ENCODE measurements at places on chromosomes 4 and X.
A peak's percentile ranks its signal among the peaks of the same experiment; 100 is the strongest.

DNA sequence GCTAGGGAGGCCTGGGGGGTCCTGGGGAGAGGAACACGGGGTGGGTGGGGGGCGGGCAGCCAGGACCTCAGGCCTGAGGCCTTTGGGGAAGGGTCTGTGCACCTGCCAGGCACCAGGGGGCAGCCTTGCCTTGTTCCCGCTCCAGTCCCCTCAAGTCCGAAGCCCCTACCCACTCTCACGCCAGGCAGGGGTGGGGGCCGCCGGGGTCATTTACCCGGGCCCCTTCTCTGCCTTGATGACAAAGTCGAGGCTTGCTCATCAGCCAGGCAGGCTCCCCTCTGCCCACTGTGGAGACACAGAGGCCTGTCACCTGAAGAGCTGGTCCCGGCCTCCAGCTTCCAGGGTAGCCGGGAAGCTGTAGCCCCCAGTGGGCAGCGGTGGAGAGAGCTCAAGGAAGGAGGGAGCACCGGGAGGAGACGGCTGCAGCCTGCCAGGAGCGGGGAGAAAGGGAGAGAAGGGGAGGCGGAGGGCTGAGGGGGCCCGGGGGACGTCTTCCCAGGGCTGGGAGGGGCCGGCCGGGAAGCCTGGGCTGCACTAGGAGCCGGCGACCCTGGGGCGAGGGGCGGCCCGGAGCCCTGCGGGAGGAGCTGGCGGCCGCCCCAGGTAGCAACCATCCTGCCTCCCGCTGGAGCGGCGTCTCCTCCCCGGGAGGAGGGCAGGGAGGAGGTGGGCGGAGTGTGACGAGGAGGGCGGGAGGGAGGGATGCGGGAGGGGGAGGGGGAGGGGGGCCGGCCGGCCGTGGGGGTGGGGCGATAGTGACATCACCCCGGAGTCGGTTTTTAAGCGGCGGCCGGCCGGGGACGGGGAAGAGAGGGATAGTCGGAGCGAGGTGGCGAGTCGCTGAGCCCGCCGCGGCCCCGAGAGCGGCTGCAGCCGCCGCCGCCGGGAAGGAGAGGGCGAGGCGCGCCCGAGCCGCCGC is at the start of gene SLC6A8:
Gene SLC6A8, plus strand, starts transcription at position 806 of the 919 bp plus-strand sequence. CDS start 649 bp downstream, outside the sequence.
- peak; percentile 19 for DNase-seq

DNA sequence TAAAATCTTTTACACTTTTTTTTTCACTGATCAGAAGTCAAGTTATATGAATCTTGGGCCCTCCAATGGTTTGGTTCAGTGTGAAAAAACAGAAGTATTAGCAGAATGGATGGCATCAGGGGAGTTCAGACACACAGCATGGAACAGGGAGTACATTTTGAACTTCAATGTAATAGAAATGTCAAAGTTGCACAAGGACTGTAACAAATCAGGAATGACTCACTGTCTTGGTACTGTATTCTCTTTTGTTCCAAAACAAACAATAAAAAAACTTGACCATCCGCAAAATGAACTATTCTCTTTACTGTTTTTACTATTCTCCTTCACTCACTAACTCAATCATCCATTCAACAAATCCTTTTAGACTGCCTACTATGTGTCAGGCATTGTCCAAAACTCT is 401.0 kb downstream of the FSTL5 start:
- DNase-seq, result peak; percentile 47

GRCh38 chr4:128630871-128631270 is 178.6 kb upstream of the JADE1 start:
- DNase-seq, result no peak

DNA sequence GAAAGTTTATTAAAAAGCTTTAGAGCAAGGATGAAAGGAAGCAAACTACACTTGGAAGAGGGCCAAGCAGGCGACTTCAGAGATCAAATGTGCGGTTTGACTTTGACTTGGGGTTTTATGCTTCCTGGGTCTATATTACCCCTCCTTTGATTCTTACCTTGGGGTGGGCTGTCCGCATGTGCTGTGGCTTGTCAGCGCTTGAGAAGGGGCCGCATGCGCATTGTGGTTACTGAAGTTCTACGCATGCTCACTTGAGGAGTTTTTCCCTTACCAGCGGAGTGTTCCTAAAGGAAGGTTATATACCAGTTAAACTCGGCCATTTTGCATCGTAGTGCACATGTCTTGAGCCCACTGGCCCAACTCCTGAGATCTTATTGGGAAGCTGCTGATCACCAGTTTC is 9.9 kb downstream of the ZNF157 start:
- DNase-seq, result no peak

- no peak for DNase-seq
Observed at GRCh38 chr4:2646396-2647149, 109.6 kb downstream of the TNIP2 start.

DNA sequence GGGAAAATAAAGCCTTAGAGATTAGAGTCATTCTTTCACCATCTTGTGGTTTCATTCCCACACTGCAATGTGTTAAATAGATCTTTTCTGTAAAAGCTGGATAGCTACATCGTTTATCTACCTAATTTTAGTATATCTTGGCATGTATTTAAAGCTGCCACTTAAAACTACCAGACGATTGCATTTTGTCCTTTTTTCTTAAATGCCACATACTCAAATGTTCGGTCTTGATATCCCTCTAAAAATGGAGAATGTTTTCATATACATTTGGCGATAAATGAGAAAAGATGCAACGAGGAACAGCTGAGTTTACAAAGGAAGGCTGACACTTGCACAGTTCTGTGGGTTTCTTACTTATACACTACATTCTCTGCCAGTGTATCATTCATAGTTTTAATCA is 148.3 kb downstream of the CENPC start:
- DNase-seq, result no peak

DNA sequence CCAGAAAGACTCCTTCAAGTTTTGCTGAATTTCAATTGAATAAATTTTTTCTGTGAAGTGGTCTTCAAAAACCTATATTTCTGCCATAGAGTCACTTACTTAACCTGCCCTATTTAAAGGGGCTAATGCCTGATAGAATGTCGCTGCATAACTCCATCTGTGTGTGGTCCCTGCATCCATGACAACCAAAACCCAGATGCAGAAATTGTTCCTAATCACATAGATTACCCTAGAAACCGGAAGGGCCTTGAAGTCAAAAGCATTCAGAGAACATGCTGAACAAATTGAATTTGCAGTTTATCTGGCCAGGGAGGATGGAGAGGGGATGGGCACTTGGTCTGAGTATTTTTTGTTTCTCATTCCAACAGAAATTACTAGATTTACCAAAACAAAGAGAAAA is 1.5 kb upstream of the PARM1 start:
- DNase-seq, result no peak

- no peak for DNase-seq
Observed at GRCh38 chrX:17987783-17988182, 126.7 kb upstream of the RAI2 start.

GRCh38 chr4:112075129-112075753 is 70.0 kb upstream of the FAM241A start:
- peak; percentile 83 for DNase-seq

GRCh38 chr4:53767482-53767881 is 176.2 kb upstream of the LNX1 start:
- no peak for DNase-seq

GRCh38 chr4:125505621-125506020 is 190.9 kb downstream of the FAT4 start:
- no peak for DNase-seq

- peak; percentile 34 for DNase-seq
Observed at GRCh38 chrX:30141966-30142365, 73.4 kb upstream of the MAGEB2 start.

- no peak for DNase-seq
Observed at GRCh38 chr4:17665852-17666251, 51.4 kb downstream of the MED28 start.

GRCh38 chr4:26779674-26780073 is 81.0 kb upstream of the STIM2 start:
- no peak for DNase-seq

DNA sequence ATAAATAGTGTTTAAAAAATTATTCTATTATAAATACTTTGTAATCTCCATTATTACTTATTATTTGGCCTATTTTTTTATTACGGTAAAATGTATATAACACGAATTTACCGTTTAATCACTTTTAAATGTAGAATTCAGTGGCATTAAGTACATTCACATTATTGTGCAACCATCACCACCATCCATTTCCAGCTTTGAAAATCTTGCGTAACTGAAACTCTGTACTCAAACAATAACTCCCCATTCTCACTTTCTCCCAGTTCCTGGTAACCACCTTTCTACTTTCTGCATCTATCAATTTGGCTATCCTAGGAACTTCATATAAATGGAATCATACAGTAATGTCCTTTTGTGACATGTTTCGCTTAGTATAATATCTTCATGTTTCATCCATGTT is 45.7 kb downstream of the PASD1 start:
- DNase-seq, result no peak

DNA sequence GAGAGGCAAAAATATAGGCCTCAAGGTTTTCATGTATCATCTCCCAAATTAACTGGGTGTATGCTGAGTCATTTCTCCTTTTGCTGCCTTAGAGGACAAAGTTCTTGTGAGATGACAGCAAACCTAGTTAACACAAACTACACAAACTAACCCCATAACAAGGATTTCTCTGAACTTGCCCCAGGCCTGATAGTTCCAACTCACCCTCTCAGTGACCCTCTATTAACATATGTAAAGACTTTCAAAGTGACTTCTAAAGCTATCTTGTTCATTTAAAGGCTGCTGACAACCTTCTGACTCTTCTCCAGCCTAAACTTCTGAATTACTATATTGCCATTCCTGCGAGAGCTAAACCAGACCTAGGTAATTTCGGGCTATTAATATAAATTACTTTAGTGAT is 43.2 kb upstream of the CCDC149 start:
- DNase-seq, result no peak

DNA sequence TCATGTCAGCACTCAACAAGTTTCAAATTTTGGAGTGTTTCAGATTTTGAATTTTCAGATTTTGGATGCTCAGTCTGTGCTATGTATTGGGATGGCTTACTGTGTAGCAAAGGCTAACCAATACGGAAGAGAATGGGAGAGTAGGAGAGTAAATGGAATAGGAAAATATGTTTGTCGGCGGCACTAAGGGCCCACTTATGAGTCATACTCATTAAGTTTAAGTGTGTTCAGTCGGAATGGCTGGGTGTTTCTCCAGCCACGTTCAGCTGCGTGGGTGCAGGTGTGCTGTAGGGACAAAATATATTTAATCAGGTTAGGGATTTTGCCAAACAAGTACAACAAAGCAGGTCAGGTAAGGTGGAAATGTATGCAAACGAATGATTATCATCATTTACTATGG is 13.6 kb downstream of the FTHL17 start:
- DNase-seq, result no peak

GRCh38 chrX:80174925-80175574 is 160.5 kb downstream of the TBX22 start:
- DNase-seq, result no peak

DNA sequence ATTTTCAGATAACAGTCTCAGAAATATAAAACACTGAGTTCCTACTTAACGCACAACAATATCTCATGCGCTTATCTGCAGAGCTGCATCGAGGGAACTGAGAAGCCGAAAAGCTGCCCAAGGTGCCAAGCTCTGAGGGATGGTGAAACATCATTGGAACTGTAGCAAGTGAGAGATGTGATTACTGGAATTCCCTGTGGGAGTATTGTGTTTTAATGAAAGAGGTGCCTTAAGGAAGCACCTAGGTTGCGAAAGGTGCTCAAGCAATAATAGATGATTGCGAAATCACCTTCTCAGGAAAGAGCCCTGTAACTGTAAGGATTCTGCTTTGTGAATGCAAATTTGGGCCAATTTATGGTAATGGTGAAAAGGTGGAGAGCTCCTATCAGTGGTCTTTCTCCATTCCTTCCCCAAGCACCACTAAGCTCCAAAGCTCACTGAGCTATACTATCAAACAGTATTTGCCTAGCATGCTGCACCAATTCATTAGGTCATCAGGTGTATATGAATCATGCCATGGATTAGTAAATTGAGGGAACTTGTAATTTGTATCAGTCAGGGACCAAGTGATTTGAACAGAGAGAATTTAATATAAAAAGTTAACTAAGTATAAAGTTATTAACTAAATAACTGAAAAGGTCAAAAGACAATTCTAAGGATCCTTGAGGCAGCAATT is 59.0 kb upstream of the ATP8A1 start:
- no peak for DNase-seq

- peak; percentile 22 for DNase-seq
Observed at GRCh38 chrX:150887906-150888465, 10.5 kb downstream of the CD99L2 start.

- no peak for DNase-seq
Observed at GRCh38 chr4:31362756-31363155, 642.6 kb downstream of the PCDH7 start.

- no peak for DNase-seq
Observed at GRCh38 chr4:164551713-164552040, 202.3 kb upstream of the SMIM31 start.

DNA sequence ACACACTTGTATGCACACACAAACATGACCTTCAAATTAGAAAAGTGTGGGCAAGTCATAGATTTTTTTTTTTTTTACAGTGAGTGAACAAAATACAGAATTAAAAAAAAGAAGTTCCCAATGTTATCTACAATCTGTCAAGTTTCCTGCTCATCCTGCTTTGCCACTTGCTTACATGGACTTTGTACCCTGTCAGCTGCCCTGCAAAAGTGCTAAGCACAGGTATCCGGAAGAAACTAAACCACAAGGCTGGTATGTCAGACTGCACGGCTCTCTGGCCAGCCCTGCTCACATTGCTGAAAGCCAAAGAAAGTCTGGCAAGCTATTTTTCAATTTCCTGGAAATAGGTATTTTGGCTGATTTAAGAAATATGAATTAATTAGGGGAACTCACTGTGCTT is 38.9 kb upstream of the BCLAF3 start:
- DNase-seq, result no peak

DNA sequence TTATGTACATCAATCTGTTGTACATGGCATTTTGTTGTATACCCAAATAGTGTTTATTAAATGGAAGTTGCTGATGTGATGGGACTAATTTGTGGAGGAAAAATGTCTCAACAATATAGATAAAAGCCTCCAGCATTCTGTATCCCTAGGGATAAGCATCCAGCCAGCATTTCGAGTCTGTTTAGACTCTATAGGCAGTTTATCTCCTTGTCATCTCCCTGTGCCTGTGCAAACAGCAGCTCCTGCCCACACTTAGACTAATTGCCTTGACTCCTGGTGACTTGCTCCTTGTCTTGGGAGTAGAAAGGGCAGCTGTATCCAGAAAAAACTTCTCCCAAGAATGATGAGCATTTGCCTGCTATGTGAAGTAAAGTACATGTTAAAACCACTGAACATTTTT is 83.8 kb downstream of the DOCK11 start:
- no peak for DNase-seq

DNA sequence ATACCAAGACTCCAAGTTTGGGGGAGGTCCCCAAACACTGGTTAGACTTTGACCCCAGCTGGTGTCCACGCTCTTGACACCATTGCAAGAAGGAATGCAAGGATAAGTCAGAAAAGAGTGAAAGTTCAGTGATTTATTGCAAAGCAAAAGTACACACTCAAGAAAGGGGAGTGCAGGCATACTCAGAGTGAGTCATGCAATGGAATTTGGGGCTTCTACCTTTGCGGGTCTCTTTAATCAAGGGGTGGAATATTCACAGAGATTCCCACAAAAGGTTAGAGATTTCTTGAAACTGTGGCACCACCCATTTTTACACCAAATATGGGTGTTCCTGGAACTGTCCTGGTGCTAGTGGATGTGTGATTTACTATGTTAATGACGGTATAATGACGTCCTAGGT is 5.2 kb upstream of the SMIM10L2A start:
- DNase-seq, result no peak
